ENCODE measurements at places on chromosomes 5 and 9. TPM values are rescaled to one million over a fixed set of nuclear protein-coding genes. Genes with fewer than 3 reads are reported as not detected.
A peak's percentile ranks its signal among the peaks of the same experiment; 100 is the strongest.

- no peak for DNase-seq
- H3K36me3 ChIP-seq, result peaks cover 1% of the 10 kb centered on the region
- peak overlapping the region; percentile 14 for H3K4me3 ChIP-seq
- peaks cover 26% of the 10 kb centered on the region for H3K27me3 ChIP-seq
These were observed 62.8 kb upstream of the WWC1 start for GRCh38 chr5:168228668-168229067.

CBY3 gene
- 0.63 TPM for total RNA-seq

DNA sequence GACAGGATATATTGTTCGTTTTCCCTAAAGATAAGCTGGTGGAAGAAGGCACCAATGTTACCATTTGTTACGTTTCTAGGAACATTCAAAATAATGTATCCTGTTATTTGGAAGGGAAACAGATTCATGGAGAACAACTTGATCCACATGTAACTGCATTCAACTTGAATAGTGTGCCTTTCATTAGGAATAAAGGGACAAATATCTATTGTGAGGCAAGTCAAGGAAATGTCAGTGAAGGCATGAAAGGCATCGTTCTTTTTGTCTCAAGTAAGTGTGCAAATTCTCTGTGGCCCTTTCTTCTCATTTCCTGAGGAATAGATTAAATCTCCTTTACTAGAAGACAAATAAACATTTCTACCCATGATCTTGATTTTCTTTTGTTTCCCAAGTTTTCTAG, 38.0 kb downstream of the OSMR start:
- peaks cover 9% of the 10 kb centered on the region for H3K27me3 ChIP-seq
- peak; percentile 5 for DNase-seq

GRCh38 chr5:109744261-109744660, 54.5 kb downstream of the MAN2A1 start:
- peaks cover 13% of the 10 kb centered on the region for H3K4me1 ChIP-seq
- H3K27me3 ChIP-seq, result no peaks in the 10 kb centered on the region
- no peak overlapping the region for H3K4me3 ChIP-seq
- no peak for DNase-seq
- H3K27ac ChIP-seq, result no peak overlapping the region

- H3K27me3 ChIP-seq, result no peaks in the 10 kb centered on the region
- H3K27ac ChIP-seq, result no peak overlapping the region
- DNase-seq, result no peak
- H3K4me1 ChIP-seq, result peaks cover 3% of the 10 kb centered on the region
These were observed 61.7 kb downstream of the RFX3 start for GRCh38 chr9:3464033-3464638.

PCA3 gene
- not detected for total RNA-seq

GRCh38 chr9:133403766-133404453, 13.9 kb downstream of the REXO4 start:
- peaks cover 29% of the 10 kb centered on the region for H3K36me3 ChIP-seq
- no peak overlapping the region for H3K4me3 ChIP-seq
- H3K4me1 ChIP-seq, result peaks cover 10% of the 10 kb centered on the region
- no peaks in the 10 kb centered on the region for H3K27me3 ChIP-seq
- peak; percentile 84 for DNase-seq
- H3K27ac ChIP-seq, result no peak overlapping the region

DNA sequence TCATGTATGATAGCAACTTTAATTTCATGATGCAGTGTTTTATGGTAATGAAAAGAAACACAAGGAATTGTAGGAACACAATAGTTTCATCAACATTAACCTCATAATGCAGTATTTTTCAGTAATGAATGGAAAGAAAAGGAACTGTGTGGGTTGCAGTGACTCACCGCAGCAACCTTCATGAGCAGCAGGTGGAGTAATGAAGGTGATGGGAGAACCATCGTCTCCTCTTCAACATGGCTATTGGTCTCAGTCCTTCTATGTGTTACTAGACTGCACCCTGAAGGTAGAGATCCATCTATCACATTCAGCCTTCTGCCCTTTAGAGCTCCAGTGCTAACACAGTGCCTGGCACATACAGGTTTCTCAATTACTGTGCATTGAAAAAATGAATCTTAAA, 58.0 kb downstream of the TMEM215 start:
- no peak overlapping the region for H3K4me3 ChIP-seq
- no peaks in the 10 kb centered on the region for H3K36me3 ChIP-seq
- no peak for DNase-seq
- no peaks in the 10 kb centered on the region for H3K4me1 ChIP-seq
- H3K27me3 ChIP-seq, result peaks cover 2% of the 10 kb centered on the region

DNA sequence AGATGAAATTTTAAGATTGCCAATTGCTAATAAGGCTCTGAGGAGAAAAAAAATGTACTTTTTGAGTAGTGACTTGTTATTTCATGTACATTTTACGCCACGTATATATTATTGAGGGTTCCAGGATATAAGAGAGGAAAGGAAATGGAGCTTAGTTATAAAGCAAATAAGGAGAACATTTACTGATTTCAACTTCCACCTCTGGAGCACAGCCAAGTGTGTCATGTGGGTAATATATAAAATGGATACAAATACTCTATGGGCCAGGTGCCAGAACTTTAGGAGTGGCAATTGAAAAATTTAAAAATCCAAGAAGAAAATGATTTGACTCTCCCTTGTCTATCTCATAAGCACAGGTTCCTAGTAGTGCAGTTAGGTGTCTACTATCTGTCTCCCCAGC, 45.0 kb upstream of the VLDLR start:
- H3K4me3 ChIP-seq, result no peak overlapping the region
- peaks cover 7% of the 10 kb centered on the region for H3K27me3 ChIP-seq
- H3K4me1 ChIP-seq, result no peaks in the 10 kb centered on the region
- no peak overlapping the region for H3K27ac ChIP-seq

DNA sequence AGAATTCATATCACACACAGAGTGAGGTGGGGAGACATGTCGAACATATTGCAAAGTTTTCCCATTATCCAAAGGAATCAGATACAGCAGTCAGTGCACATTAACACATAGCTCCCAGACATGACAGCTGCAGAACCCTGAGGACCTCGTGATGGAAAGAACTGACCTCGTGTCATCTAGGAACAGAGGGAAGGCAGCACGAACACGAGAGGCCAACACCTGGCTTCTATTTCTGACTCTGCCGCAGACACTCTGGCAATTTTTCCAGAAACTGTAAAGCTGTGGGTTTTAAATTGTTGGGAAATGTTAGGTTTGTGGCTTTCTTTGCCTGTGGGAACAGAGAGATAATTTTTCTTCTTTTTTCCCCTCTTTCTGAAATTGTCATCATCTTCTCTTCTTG, 315.0 kb upstream of the PIK3R1 start:
- no peaks in the 10 kb centered on the region for H3K4me1 ChIP-seq
- H3K27ac ChIP-seq, result no peak overlapping the region
- no peak for DNase-seq
- H3K36me3 ChIP-seq, result no peaks in the 10 kb centered on the region
- no peak overlapping the region for H3K4me3 ChIP-seq
- no peaks in the 10 kb centered on the region for H3K27me3 ChIP-seq

DNA sequence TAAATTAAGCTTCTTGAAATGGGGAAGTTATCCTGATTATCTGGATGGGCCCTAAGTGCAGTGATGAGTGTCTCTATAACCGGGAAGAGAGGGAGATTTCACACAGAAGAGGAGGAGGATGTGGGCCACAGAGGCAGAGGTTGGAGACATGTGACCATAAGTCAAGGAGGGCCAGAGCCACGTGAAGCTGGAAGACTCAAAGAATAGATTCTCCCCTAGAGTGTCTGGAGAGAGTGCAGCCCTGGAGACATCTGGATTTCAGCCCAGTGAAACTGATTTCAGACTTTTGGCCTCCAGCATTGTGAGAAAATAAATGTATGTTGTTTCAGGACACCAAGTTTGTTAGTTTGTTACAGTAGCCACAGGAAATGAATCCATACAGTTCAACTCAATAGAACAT, 442.9 kb downstream of the NTRK2 start:
- no peaks in the 10 kb centered on the region for H3K36me3 ChIP-seq
- H3K4me3 ChIP-seq, result no peak overlapping the region
- H3K27me3 ChIP-seq, result no peaks in the 10 kb centered on the region
- H3K4me1 ChIP-seq, result no peaks in the 10 kb centered on the region

GRCh38 chr5:179387151-179388110, 42.2 kb upstream of the ADAMTS2 start:
- H3K4me3 ChIP-seq, result no peak overlapping the region
- H3K4me1 ChIP-seq, result no peaks in the 10 kb centered on the region
- no peaks in the 10 kb centered on the region for H3K27me3 ChIP-seq
- H3K36me3 ChIP-seq, result no peaks in the 10 kb centered on the region
- no peak overlapping the region for H3K27ac ChIP-seq

DNA sequence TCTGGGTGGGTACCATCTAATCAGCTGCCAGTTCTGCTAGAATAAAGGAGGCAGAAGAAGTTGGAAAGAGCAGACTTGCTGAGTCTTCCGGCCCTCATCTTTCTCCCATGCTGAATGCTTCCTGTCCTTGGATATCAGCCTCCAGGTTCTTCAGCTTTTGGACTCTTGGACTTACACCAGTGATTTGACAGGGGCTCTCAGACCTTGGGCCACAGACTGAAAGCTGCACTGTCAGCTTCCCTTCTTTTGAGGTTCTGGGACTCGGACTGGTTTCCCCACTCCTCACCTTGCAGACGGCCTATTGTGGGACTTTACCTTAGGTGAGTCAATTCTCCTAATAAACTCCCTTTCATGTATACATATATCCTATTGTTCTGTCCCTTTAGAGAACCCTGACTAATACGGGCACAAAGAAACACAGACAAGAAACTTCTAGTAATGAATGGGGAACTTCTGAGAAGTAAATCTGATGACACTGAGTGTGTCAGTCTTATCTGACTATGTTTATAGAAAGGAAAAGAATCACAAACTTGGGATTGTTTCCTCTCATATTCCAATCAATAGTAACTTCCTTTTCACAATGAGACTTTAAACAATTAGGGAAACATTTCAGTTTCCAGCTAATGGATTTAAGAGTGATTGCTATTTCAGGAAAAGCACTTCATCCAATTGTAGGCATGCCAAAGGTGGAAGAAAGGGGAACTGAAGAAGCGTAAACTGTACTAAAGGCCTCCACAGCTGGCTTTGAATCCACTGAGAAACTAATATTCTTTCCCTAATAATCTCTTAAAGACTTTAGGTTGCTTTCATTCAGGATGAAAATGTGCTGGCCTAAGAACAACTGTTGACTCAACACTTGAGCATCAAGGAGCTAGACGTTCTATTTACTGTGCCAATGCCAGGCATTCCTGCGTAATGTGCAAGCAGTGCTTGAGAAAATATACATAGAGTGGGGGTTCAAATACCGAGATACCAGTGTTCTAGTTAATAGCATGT, 127.9 kb upstream of the PTGER4 start:
- H3K27ac ChIP-seq, result no peak overlapping the region
- H3K36me3 ChIP-seq, result no peaks in the 10 kb centered on the region
- H3K4me1 ChIP-seq, result peaks cover 7% of the 10 kb centered on the region
- DNase-seq, result no peak

NR6A1 gene
- 2.3 TPM for total RNA-seq

SLC4A9 gene
- not detected for total RNA-seq

CDH9 gene
- not detected for total RNA-seq

- no peaks in the 10 kb centered on the region for H3K27me3 ChIP-seq
- H3K4me1 ChIP-seq, result peaks cover 27% of the 10 kb centered on the region
- H3K4me3 ChIP-seq, result no peak overlapping the region
- no peaks in the 10 kb centered on the region for H3K36me3 ChIP-seq
- DNase-seq, result no peak
- H3K27ac ChIP-seq, result no peak overlapping the region
These were observed 588.3 kb downstream of the RAB3C start for GRCh38 chr5:59171131-59171530.

KIAA1958 gene
- 9.8 TPM for total RNA-seq

DNA sequence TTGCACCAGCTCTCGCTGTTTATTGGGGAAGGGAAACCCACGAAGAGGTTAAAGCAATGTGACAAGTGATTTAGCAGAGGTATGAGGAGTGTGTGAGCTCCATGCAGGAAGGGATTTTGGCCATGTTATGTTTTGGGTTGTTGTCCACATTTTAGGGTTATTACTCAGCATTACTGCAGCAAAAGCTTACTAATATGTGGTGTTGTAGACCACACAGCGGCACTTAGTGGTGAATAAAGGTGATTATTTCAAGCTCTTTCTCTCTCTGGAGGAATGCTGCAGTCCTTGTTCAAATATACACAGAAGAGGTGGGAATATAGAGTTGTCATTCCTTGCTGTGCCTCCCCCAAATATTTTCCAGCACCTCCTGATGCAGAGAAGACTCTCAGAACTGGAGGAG, 29.7 kb upstream of the AKNA start:
- no peak overlapping the region for H3K27ac ChIP-seq
- H3K36me3 ChIP-seq, result no peaks in the 10 kb centered on the region
- no peaks in the 10 kb centered on the region for H3K27me3 ChIP-seq
- H3K4me1 ChIP-seq, result peaks cover 7% of the 10 kb centered on the region
- no peak for DNase-seq

GRCh38 chr5:132238169-132238744, 10.6 kb upstream of the P4HA2 start:
- no peaks in the 10 kb centered on the region for H3K36me3 ChIP-seq
- H3K4me1 ChIP-seq, result peaks cover 6% of the 10 kb centered on the region
- no peak overlapping the region for H3K27ac ChIP-seq
- DNase-seq, result peak; percentile 93
- peaks cover 7% of the 10 kb centered on the region for H3K27me3 ChIP-seq

ANKHD1 gene
- total RNA-seq, result 118 TPM

- H3K27ac ChIP-seq, result no peak overlapping the region
- H3K36me3 ChIP-seq, result no peaks in the 10 kb centered on the region
- no peak overlapping the region for H3K4me3 ChIP-seq
- peaks cover 12% of the 10 kb centered on the region for H3K27me3 ChIP-seq
These were observed 12.8 kb upstream of the ANGPTL2 start for GRCh38 chr9:127135056-127135745.

TMEM8B gene
- 2.0 TPM for total RNA-seq

- H3K27me3 ChIP-seq, result no peaks in the 10 kb centered on the region
- H3K27ac ChIP-seq, result no peak overlapping the region
- no peaks in the 10 kb centered on the region for H3K4me1 ChIP-seq
- no peak overlapping the region for H3K4me3 ChIP-seq
- DNase-seq, result no peak
These were observed 326.6 kb upstream of the NREP start for GRCh38 chr5:112083623-112084022.

DNA sequence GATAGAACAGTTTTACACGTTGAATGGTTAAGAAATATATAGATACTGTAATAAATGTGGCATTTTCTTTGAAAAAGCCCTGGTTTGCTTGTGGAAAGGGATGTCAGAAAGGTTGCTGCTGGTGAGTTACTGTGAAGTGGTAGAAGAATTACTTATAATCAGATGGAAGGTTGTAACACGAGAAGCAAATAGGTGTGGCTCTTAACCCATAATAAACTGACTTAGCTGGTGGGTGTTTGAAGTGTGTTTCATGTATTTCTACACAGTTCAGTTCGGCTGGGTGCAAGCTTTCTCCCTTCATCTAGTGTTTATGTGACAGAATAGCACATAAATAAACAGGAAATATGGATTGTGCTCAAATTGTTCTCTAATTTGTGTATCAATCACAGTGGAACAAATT, 5.5 kb downstream of the CNOT6 start:
- peaks cover 22% of the 10 kb centered on the region for H3K4me1 ChIP-seq
- no peaks in the 10 kb centered on the region for H3K27me3 ChIP-seq
- DNase-seq, result no peak
- H3K27ac ChIP-seq, result no peak overlapping the region
- H3K36me3 ChIP-seq, result peaks cover 18% of the 10 kb centered on the region

- no peaks in the 10 kb centered on the region for H3K36me3 ChIP-seq
- no peak overlapping the region for H3K27ac ChIP-seq
- peaks cover 5% of the 10 kb centered on the region for H3K27me3 ChIP-seq
- DNase-seq, result no peak
- H3K4me1 ChIP-seq, result no peaks in the 10 kb centered on the region
- no peak overlapping the region for H3K4me3 ChIP-seq
These were observed 195.7 kb upstream of the TUT7 start for GRCh38 chr9:86549920-86550319.
